ENCODE measurements at places on chromosomes 1 and 21.

- DNase-seq: peak; percentile 13
These were observed 38.6 kb downstream of the GPR3 start for GRCh38 chr1:27430903-27431600.

DNA sequence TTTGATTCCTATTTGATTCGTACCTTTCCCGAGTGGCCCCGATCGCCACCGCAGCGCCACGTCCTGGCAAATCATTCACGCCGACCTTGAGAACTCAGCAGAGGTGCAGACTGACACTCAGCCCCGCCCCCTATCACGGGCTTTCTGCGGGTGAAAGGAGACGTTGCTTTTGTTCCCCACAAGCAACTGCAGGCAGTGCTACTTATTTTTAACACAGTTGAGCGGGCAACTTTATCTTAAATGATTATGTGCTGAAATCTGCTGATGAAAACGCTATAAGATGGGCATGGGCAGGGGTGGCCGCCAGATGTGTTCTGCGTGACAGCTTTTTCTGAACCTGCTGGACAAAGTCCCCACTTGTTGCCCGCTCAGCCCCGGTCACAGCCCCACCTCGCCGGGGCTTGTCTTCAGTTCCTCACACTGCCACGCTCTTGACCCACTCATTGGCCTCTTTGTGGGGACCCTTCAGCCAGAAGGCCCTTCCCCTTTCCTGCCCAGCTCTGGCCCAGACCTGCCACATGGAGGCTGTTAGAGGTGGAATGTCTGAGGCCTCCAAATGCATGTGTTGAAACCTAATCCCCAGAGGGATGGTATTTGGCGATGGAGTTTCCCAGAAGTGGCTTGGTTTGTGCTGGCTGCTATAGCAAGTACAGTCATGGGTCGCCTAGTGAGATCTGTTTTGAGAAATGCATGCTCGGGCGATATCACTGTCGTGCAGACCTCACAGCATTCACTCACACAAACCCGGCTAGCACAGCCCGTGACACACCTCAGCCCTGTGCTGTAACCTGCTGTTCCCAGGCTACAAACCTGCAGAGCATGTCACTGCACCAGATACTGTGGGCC lies 15.7 kb upstream of the PDXK start:
- peak; percentile 25 for DNase-seq

DNA sequence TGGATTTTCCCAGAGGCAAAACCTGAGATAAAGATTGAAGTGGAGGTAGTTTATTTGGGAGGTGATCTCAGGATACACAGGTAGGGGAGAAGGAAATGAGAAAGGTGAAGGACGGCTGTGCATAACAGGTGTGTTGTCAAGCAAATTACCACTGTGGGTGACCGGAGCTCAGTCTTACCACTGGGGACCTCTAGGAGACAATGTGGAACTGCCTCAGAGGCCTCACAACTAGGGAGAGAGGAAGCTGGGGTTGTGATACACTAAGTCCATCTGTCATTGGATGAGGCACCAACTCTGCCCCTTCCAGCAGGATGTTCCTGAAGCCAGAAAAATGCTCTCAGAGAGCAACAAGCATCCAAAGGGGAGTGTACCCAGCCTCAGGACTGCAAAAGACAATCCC lies 32.6 kb downstream of the GRIK3 start:
- no peak for DNase-seq

DNA sequence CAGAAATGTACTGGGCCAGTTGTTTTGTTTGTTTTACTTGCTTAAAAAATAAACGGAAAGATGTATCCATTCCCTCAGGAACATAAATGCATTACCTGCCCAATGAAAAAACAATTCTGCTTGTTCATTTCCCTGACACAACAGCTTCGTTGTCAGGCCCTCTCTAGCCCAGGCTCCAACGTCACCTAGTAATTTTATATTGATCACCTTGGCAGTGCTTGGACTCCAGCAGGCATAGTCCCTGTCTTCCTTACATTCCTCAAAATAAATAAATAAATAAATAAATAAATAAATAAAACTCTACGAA lies 1.2 kb downstream of the CEP170 start:
- no peak for DNase-seq

- no peak for DNase-seq
These were observed 14.2 kb upstream of the CYP4B1 start for GRCh38 chr1:46784666-46785065.

DNA sequence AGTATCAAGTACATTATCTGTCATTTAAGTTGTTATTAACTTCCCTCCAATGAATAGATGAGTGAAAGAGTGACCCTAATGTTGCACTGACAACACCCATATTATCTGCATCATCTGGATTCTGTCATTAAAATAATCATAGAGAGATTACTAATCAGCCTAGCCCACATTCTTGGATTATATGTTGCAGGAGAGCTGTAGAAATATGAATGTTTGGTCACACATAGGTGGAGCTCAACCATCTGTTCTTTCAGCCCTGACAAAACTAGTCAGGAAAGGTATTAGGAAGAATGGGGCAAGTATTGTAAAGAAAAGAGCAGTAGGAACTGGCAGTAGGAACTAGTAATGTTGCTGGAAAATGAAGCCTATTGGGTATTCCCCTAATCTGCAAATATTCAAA lies 15.4 kb downstream of the FLG2 start:
- no peak for DNase-seq

- no peak for DNase-seq
These were observed 74.3 kb downstream of the TNFSF18 start for GRCh38 chr1:172976222-172977041.

GRCh38 chr1:15757016-15757543 lies 1.5 kb upstream of the FBLIM1 start:
- no peak for DNase-seq

- no peak for DNase-seq
These were observed 31.6 kb upstream of the ACOT11 start for GRCh38 chr1:54516249-54516920.

DNA sequence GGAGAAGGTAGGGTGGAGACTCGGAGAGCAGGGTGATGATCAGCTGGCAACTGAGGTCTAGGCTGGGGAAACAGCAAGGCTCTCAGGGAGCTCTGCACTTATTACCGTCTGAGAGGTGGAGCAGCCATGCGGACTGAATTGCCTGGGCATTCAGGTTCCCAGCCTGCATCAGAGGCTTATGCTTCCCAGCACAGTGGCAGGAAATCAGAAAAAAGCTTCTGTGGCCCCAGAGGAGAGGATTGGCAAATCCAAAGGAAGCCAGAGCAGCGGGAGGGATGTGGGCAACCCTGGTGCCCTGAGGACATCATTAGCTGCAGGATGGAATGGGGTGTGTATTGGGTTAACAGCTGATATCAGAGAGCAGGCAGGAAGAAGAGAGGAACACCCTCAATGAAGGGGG lies 374.1 kb upstream of the POU3F1 start:
- no peak for DNase-seq

DNA sequence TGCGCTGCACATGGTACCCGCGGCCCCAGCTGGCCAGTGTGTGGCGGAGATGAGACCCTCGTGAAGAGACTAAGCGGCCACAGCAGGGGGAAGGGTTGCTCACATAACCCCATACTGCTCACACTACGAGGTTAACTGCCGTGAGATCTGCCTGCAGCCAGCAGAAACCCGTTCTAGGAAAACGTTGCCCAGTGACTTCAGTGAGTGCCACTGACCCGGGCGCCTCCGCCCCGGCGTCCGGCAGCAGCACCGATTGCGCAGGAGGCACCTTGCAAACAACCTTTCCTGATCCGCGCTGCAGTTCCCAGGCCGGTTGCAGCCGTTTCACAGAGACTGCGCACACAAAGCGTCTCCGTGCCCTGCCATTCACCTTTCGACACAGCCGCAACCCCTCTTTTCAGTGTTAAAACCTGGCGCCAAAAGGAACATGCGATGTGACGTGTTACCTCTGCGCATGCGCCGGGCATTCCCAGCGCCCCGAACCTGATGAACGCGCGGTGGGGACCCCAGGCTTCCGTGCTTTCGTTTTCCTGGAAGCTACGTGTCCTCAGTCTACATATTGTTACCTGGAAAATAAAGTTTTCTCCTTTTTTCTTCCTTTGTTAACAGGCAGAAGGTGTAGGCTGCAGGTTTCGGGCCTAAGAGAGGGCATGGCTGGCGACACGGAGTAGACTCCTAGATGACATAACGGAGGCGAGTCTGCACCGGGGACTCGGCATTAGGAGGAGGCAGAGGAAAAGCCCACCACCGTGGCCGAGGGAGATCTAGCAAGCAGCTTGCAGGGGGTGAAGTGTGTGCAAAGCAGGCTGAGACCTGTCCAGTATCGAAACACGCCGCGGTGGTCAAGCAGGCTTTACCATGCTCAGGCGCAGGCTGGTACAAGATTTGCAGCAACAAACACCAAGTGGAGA lies 8.9 kb downstream of the VPS26C start:
- peak; percentile 74 for DNase-seq

DNA sequence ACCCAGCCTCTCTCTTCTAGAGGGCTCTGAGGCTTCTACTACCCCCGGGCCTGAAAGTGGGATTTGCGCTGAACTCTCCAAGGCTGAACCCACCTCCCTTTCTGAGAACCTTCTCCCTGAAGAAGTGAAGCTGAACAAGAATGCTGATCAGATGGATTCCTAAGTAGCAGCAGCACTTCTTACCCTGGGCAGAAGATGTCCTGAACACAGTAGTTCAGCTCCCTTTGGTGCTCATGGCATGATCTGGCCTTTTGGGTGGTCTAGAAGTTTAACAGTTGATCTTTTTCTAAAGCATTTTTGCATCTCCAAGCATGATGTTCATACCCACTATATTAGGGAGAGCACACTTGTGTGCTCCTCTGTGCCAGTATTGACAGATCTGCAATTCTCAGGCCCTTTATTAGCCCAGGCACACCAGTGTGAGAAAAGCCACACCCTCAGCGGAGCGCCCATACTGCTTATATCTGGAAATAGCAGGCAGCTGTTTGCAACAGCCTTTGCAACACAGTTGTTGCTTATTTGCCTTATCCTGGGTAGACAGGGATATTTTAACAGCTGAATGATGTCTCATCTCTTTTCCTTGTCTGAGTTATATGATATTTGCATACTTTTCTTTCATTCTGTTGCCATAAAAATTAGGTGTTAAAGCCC lies 34.2 kb downstream of the CNN3 start:
- DNase-seq: no peak

DNA sequence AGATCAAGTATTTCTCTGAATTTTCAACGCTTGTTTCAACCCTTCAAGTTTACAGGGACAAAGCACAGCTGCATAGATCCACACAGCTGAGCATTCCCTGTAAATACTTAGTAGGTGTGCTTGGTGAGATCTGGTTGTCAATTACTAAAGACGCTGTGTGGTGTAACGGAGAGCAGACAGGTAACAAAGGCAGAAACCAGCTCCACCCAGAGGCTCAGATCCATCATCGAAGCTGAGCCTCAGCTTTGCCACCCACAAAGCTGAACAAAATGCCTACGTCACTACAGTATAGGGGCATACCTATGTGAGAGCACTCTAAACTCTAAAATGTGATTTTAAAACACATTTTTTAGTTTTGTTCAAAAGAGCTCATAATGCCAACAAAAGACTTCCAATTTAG lies 38.7 kb downstream of the PACC1 start:
- no peak for DNase-seq

- no peak for DNase-seq
These were observed 191.2 kb upstream of the GREM2 start for GRCh38 chr1:240803151-240803550.

GRCh38 chr1:199046618-199047017 lies 407.8 kb downstream of the PTPRC start:
- no peak for DNase-seq

GRCh38 chr1:60527567-60527966 lies 454.0 kb upstream of the C1orf87 start:
- DNase-seq: no peak

Data from activated CD4-positive, alpha-beta T cell treated with anti-CD3 and anti-CD28 coated beads, Interleukin-2, amount 50 U/mL, for 1 hour (primary cell).